Fibroblast of skin of left quadriceps (primary cell): ENCODE measurements at places on chromosomes 3 and 15.

DNA sequence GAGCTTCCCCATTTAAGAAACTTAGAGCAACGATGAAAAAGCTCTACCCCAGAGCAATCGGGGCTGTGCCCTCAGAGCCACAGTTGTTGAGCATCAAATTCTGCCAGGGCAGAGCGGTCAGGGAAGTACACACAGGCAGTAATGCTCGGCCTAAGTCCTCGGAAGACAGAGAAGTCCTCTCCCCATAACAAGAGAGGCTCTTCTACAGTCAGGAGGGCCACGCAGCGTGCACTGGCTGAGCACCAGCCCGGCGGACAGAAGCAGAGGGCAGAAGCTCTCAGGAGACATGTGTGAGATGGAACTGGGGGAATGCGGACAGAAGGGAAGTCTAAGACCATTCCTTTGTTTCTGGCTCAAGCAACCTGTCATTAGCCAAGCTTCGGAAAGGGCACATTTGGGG lies 95.9 kb downstream of the XXYLT1 start:
- no peak for DNase-seq

DNA sequence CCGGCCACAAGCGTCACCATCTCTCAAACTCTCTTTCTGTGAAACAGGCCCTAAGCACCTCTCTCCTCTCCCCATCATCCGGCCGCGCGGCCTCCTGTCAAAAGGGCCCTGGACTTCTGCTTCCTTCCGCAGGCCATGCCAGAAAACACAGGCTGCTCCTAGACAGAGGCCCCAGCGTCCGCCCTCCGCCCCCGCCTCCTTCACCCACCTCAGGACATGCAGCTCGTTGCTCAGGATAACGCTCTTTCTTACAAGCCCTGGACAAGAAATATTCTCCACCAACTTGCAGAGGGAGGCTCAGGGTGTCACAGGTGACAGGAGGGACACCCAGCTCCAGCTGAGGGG lies 212.0 kb downstream of the XXYLT1 start:
- DNase-seq, result no peak

- DNase-seq, result peak; percentile 89
Measured at GRCh38 chr3:159947220-159947619, 41.4 kb upstream of the IL12A start.

DNA sequence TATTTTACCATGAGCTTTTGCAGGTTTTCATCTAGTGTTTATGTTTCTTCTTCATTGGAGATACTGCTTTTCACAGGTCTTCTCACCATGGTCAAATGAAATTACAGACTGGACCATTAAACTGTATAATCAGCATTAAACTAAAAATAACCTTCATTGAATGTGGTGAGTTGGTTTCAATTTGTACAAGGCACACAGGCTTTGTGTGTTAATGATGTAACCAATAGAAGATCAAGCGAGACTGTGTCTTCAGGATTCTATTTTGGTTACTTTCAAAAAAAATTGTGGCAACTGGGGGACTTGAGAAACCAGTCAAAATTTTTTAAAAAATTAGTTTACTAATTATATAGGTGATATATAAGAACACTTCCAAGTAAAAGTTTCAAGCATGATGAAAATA lies 54.3 kb upstream of the GCSAM start:
- no peak for DNase-seq

GRCh38 chr15:85318048-85318731 lies 62.2 kb upstream of the AKAP13 start:
- peak; percentile 88 for DNase-seq

DNA sequence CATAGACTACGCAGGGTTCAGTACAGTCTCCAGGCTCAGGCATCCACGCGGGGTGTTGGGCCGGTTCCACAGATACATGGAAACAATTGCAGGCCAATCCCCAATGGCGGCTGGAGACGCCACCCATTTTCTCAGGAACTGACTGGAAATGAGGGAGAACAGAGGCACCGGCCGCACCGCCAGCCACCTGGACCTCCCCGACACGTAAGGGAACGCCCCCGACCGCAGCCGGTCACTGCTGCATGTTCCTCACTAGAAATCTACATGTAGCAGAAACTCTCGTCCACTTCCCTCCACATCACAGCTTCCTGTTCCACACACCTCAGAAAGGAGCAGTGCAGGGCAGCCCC lies 29.2 kb downstream of the CYFIP1 start:
- DNase-seq, result no peak

GRCh38 chr3:187186801-187187421 lies 10.4 kb upstream of the RTP1 start:
- no peak for DNase-seq
